ENCODE measurements at places on chromosomes 4 and X.

GRCh38 chr4:52935317-52935716 lies 73.2 kb downstream of the RASL11B start:
- no peak for DNase-seq

- no peak for DNase-seq
These were observed 3.5 kb upstream of the DDX60L start for GRCh38 chr4:168483811-168484210.

GRCh38 chrX:53383376-53384076 lies 38.9 kb downstream of the SMC1A start:
- DNase-seq: no peak

DNA sequence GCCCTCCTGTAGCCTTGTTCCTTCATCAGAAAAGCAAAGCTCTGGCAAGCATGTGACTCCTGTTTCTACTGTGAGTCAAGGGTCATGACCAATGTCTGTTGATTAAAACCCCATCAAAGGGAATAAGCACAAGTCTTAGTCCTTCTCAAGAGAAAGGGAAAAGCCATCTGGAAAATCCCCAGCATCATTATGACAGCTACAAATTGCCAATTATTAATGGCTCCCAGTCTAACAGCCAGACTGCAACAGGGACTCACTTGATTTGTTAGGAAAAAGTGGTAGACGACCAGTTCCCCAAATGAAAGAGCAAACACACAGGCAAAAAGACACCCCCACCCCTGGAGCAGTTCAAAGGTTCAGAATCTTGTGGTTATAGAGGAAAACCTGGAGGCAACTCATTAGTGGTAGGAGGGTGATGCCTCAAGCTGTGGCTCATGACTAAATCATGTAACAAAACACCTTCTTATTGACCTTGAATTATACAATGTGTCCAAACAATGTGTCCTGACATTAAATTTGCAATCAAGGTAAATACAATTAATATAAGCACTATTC lies 315.7 kb downstream of the HNRNPD start:
- no peak for DNase-seq

- DNase-seq: no peak
These were observed 22.1 kb downstream of the NIPAL1 start for GRCh38 chr4:48038666-48039065.

DNA sequence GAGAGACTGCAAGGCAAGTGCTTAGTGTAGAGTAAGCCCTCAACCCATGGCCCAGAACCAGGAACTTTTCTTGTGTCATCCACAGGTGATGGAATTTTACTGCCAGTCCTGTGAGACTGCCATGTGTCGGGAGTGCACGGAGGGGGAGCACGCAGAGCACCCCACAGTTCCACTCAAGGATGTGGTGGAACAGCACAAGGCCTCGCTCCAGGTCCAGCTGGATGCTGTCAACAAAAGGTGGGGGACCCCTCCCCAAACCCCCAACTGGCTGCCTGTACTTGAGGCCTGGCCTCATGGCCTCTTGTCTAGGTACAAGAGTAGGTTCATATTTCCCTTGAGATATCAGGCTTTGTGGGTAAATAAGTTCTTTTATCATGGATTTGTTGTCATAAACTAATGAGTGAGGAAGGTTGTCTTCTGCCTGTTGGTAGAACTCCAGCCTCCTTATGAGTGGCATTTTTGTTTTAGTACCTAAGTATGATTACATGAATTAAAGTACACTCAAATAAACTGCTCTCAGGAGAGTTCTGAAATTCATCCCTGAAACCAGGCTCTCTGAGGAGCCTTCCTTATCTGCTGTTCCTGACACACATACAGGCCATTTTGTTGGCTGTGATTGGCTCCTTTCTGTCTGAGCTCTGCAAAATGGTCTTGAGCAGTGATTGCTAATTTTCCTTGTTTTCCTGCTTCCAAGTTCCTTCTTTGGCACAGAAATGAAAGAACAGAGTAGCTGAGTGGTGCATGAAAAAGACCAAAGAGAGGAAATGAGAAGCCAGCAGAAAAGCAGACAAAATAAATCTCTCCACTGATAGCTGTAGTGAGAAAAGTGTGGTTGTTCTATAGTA lies 51.4 kb upstream of the MND1 start:
- DNase-seq: no peak

- no peak for DNase-seq
These were observed 220.3 kb upstream of the VEGFC start for GRCh38 chr4:177012918-177013545.

DNA sequence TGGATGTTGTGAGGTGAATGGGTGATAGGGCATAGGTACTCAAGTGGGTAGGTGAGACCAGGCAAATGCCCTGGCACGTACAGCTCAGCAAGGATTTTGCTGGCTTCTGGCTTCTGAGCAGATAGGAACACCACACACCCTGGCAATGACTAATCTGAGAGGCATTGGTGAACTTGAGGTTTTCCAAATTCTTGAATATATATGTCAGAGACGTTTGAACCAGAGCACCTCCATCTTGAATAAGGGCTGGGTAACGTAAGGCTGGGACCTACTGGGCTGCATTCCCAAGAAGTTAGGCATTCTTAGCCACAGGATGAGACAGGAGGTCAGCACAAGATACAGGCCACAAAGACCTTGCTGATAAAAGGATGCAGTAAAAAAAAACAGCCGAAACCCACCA lies 204.5 kb downstream of the NLGN4X start:
- no peak for DNase-seq

GRCh38 chr4:131644619-131645018 lies 1504.5 kb upstream of the PCDH10 start:
- peak; percentile 52 for DNase-seq

DNA sequence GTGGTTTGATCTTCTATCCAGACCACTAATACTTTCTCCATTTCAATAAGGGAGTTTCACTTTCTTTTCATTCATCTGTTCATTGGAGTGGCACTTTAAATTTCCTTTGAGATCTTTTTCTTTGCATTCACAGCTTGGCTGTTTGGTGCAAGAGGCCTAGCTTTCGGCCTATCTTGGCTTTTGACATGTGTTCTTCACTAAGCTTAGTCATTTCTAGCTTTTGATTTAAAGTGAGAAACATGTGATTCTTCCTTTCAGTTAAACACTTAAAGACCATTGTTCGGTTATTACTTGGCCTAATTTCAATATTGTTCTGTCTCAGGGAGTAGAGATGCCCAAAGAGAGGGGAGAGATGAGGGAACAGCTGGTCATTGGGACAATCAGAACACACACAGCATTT lies 24.3 kb downstream of the CXCL13 start:
- DNase-seq: no peak

GRCh38 chrX:130136961-130137360 lies 26.7 kb upstream of the ELF4 start:
- DNase-seq: no peak

GRCh38 chrX:69055193-69055592 lies 110.1 kb downstream of the PJA1 start:
- no peak for DNase-seq

GRCh38 chrX:41688835-41689234 lies at the start of gene GPR34:
Gene GPR34 (plus strand): TSS chrX:41688973. CDS start chrX:41695634, 6,661 bp downstream.
- no peak for DNase-seq

- DNase-seq: no peak
These were observed 49.3 kb downstream of the ELOVL6 start for GRCh38 chr4:110149089-110149488.

DNA sequence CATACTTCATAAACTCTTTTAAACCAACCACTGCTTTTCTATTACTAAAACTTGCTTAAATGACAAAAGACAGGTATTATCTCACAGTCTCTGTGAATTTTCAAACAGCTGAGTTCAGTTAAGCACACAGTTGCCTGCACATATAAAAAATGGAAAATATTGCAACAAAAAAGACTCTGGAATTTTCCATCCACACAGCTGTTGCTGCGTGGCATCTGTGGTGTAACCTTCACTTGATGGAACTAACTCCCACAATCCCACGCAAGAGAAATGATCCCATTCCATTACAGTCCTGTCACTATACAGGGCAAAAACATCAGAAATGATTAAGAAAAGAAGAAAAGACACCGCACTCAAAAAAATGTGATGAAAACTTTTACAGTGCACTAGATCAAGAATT lies 149.8 kb upstream of the TBL1X start:
- no peak for DNase-seq

DNA sequence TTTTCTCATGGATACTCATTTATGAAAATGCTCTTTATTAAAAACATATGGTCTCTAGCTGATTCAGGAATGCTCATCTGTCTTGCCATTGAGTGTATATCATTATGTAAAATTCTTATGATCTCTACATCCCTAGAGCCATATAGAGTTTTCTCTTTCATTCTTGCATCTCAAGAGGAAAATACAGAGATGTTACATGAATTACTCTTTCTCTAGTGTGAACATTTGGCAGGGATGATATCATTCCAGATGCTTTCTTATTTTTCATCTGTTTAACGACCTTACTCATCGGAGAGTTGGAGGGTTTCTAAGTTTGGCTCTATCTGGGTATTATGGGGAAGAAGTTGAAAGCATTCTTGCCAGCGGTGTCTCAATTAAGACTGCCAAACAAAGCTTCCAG lies 202.9 kb upstream of the SLC7A11 start:
- no peak for DNase-seq

DNA sequence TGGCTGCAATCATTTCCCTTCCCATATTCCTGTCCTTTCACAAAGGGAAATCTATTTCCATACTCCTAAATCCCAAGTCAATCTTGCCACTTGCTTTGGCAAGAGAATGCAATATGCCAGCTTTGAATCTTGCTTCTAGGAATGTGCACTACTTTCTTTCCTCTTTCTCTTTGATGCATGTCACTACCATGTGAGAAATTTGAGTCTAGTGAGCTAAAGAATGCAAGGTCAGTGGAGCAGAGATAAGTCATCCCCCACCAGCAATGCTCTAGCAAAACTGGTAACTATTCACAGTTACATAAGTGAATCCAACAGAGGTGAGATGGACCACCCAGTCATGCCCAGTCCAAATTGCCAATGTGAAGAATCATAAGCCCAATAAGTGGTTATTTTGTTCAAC lies 910.4 kb downstream of the RAB28 start:
- DNase-seq: no peak

DNA sequence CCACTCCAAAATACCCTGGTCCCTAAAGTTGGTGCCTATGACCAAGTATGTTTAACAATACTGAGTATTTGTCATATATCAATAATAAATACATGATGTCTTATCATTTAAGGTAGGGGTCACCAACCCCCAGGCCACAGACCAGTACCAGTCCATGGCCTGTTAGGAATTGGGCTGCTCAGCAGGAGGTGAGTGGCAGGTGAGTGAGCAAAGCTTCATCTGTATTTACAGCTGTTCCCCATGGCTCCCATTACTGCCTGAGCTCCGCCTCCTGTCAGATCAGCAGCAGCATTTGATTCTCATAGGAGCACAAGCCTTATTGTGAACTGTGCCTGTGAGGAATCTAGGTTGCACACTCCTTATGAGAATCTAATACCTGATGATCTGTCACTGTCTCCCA lies 126.2 kb downstream of the HNRNPD start:
- no peak for DNase-seq

DNA sequence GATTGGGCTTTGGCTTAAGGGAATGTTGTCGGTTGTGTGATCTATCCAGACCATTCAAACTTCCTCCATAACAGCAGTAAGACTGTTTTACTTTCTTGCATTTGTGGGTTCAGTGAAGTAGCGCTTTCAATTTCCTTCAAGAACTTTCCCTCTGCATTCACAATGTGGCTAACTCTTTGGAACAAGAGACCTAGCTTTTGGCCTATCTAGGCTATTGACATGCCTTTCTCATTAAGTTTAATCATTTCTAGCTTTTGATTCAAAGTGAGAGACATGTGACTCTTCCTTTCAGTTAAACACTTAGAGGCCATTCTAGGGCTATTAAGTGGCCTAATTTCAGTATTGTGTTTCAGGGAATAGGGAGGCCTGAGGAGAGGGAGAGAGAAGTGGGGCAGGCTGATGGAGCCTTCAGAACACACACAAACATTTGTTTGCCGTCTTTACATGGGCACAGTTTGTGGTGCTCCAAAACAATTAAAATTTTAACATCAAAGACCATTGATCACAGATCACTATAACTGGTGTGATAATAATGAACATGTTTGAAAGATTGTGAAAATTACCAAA lies 34.1 kb downstream of the ADH5 start:
- no peak for DNase-seq

- peak; percentile 82 for DNase-seq
These were observed 685.5 kb downstream of the KCTD8 start for GRCh38 chr4:43763029-43763610.

DNA sequence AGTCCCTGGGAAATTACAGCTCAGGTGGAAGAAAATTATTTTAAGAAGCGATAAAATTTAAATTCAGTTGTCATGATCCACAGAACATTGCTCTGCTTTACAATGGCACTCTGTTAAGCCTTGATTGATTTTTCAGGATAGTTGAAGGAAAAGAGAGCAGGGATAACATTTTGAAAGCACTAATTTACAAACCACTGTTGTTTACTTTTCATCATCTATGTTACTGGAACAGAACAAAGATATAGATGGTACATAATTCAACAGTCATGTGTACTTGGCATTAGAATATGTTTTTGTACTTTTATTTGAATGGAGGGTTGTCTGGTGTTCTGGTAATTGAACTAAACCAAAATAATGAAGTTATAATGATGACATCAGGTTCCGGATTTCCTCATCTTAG lies 2.6 kb upstream of the ODAM start:
- DNase-seq: no peak

DNA sequence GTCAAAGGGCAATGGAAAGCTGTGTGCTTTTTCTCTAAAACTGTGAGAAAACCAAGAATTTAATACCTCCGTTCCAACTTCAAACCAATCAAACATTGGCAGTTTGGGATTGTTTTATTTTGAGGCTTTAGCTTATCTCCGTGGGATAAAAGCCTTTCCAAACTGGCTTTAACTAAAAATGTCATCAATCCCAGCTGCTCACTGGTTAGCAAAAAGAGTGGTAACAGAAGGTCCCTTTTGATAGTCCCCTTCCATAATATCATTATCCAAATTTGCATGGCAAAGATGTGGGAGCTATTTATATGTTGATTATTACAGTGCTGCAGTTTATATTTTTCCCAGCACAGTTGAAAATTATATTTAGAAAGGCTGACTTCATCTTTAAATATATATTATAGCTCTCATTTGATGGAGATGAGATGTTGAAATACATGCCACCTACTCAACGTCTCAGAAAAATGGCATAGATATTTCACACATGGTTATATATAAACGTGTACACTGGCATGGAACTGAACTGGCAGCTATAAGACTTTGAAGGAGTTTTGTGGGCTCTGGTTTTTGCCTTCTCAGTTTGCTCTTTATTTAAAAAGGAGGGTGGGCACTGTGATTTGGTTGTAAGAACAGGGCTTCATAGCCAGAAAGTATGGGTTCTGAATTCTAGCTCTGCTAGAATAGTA lies 707.1 kb upstream of the SLIT2 start:
- DNase-seq: no peak

DNA sequence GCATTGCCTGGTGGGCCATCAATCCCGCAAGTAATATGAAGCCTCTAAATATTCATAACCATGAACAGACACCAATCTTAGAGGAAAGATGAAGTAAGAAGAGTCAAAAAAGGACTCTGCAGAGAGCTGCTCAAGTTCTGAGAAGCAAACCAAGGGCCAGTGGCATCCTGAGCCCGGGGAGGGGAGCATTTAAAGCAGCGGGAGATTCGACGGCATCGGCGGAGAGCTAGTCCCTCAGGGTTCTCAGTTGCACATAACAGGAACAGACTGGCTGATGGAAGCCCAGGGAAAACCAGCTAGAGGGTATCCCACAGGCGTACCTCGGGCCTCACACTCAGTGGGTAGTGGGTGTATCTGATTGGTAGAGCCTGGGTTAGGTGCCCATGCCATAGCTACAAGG lies 4.9 kb upstream of the PNMA6E start:
- DNase-seq: no peak

All from NCI-H446 treated with DMSO at 0.1 percent for 48 hours (cell line).